ENCODE measurements at places on chromosomes 1 and 21.

GRCh38 chr1:166470014-166470413, 303.2 kb upstream of the FAM78B start:
- no peak for DNase-seq

DNA sequence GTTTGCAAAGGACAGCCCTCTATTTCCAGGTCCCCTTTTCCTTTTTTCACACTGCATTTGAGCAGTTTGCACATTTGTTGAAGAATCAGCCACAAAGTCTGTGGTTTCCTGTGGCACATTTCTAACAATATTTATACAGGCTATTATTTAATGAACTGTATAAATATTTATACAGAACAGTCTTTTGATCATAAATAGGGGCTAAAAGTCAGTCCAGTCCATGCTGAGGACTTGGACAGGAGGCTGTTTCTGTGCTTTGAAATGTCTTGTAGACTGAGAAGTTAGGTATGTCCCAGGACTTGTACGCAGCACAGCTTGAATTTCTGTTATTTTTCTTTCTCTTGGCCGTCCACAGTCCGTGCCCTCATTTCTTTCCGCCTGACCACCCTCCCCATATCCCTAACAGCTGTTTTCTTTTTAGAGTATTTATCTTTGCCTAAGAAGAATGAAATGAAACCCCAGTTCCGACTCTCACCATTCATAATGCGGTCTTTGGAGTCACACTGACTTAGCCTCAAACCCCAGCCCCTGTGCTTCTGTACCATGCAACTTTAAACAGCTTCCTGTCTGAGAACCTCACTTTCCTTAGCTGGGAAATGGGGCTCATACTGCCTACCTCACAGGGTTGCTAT, 19.7 kb downstream of the FGGY start:
- DNase-seq, result no peak

DNA sequence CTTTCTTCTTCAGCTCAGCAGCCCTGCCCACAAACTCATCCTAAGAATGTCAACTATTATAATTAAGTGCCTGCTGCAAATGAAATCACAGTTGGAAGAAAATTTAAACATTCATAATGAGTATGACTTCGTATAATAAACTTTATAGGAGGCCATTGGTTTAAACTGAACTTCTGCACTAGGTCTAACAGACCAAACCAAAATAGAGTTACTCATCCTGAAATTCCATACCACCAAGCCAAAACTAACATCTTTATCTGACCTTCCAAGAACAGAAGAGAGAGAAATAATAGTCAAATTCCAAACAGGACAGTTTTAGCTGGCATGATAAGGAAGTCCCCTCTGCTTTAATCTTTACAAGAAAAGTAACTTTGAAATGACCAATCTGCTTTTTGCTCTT, 472.4 kb upstream of the PRMT6 start:
- no peak for DNase-seq

GRCh38 chr1:3351449-3352298, 102.8 kb upstream of the ARHGEF16 start:
- no peak for DNase-seq

DNA sequence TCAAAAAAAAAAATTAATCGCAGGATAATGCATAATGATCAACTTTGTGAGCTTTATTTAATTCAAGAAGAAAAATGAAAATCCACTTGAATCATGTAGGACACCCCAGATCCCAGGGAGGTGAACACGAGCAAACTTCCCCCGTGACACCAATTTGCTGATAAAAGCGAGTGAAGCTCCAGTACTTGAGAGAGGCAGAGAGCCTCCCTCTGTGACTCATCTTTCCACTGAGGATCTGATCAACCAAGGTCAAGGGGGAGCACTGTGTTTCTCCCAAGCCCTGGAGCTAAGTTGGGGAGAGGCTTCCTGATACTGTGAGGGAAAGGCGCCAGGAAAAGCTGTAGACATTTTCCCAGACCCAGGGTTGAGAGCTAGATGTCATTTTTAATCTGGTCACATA, 160.9 kb downstream of the SLC44A5 start:
- peak; percentile 16 for DNase-seq

- no peak for DNase-seq
Measured at GRCh38 chr21:14482165-14482564, 64.0 kb downstream of the SAMSN1 start.

DNA sequence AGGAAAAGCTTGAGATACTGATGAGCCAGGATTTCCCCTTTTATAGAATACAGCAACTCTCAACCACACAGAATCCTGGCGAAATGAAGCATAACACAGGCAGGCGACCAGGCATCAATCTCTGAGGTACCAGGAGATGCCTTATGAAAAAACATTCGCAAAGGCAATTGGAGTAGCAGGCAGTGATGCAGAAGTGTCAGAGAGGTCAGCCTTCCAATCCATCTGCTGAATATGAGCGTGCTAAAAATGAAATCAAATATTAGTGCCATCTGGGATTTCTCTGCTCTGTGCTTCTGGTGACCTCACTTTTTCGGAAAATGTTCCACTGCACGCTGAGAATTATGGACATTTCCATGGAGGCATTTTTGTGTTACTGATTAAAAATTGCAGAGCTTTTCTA, 258.8 kb downstream of the VAV3 start:
- no peak for DNase-seq

GRCh38 chr1:112423207-112423606, 27.2 kb downstream of the CTTNBP2NL start:
- no peak for DNase-seq

DNA sequence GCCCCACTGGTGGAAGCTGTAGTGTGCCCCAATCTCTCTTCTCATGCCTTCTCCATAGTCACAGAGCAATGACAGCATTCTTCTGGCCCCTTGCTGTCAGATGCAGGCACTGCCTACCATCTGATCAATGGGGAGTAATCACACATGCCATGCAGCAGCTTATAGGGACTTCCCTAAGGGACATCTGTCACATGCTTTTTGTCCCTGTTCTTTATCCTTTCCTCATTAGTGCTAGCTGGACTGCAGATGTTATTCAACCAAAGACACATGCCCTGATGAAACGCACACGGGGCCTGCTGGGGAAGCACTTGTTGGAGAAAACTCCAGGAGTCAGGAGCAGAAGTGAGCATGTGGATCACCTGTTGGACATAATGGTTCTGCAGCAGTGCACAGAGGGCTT, 108.7 kb downstream of the KCNJ15 start:
- no peak for DNase-seq
